Activated CD4-positive, CD25-positive, alpha-beta regulatory T cell treated with anti-CD3 and anti-CD28 coated beads, Interleukin-2, amount 50 U/mL, for 16 hours (primary cell): ENCODE measurements at places on chromosomes 12 and 14.

- no peak for DNase-seq
Measured at GRCh38 chr14:65219353-65219752, 117.0 kb upstream of the MAX start.

- DNase-seq, result no peak
Measured at GRCh38 chr12:83759906-83760305, 1073.2 kb downstream of the TMTC2 start.

GRCh38 chr14:54116972-54117371 is 160.3 kb upstream of the BMP4 start:
- no peak for DNase-seq

DNA sequence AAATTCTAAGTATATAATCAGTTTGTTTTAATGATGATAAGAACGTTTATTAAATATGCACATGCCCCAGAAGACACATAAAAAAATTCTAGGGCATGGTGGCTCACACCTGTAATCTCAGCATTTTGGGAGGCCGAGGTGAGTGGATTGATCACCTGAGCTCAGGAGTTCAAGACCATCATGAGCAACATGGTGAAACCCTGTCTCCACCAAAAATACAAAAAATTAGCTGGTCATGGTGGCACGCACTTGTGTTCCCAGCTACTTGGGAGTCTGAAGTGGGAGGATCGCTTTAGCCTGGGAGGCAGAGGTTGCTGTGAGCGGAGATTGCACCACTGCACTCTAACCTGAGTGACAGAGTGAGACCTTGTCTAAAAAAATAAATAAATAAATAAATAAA is 4.0 kb downstream of the CD69 start:
- DNase-seq, result no peak

DNA sequence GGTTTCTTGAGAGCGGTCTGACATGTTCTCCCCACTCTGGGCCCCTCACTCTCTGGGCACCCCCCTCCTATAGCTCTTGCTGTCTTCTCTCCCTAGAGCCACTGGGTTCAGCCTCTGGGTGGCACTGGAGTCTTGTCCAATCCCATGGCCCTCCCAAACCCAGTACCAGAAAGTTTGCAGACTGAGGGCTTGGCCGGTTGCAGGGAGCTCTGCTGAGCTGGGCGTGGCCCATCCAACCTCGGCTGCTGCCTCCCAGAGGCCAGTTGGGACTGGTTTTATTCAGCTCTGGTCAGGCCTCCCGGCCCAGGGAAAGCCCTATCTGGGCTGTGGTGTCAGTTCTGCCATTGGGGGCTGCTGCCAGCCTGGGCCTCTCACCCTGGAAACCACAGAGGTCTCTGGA is 37.9 kb downstream of the ISCA2 start:
- DNase-seq, result no peak

- no peak for DNase-seq
Measured at GRCh38 chr12:71730936-71731335, 23.7 kb upstream of the RAB21 start.

DNA sequence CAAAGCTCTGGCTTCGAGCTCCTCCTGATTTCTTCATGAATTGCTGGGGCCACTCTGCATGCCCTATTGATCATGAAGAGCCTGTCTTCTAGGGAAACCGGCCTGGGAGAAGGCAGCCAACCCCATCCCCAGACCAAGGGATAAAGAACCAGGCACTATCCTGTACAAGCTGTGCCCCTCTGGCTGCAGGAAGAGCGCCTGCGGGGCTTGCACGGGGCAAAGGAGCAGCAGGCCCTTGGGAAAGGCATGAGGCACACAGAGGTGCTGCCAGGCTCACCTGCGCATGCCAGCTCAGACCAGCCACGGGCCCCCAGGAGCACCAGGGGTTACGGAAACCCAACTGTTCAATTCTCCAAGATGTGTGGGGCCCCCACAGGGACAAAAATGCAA is 2.1 kb downstream of the ITPK1 start:
- DNase-seq, result no peak

GRCh38 chr14:36579001-36579555 is 3.3 kb downstream of the NKX2-8 start:
- DNase-seq, result no peak

GRCh38 chr12:29970501-29970900 is 186.8 kb upstream of the TMTC1 start:
- no peak for DNase-seq

DNA sequence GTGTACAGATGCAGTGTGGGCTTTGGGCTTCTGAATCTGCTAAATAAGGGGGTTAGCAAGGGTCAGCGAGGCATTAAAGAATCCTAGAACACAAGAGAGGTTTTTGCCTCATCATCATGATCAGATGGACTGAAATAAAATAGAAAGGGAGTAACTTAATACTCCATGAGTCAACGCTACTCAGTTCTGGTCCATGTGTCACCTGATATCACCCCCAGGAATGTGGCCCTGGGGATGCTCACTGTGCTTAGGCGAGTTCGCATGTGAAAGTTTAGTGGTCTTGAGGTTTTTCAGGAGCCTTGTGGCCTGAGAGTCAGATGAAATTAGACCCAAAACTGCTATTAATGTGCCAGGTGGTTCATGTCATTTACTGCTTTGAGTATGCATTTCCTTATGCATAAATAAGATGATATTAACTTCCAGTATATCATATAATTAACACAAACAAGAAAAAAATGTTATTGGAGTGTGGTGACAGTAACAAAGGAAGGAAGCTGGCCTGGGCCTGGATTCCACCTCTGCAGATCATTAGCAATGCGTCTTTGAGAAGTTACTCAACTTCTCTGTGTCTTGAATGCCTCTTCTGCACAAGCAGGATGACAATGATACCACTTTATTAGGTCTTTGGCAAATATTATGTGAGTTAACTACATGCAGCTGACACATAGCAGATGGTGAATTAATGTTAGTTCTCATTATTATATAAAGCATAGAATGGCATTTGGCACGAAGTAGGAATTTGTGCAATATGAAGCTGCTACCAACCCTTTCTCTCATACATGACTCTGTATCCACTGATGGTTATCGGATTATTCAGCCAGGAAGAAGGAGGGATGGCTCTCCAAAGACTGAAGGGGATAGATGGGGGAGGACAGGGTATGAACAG is 1272.6 kb downstream of the AACS start:
- DNase-seq, result no peak

GRCh38 chr12:47817272-47818006 is 2.3 kb downstream of the HDAC7 start:
- DNase-seq, result no peak

GRCh38 chr14:42513837-42514236 is 907.2 kb downstream of the LRFN5 start:
- DNase-seq, result no peak

- no peak for DNase-seq
Measured at GRCh38 chr12:52155048-52155868, 36.6 kb downstream of the KRT80 start.

DNA sequence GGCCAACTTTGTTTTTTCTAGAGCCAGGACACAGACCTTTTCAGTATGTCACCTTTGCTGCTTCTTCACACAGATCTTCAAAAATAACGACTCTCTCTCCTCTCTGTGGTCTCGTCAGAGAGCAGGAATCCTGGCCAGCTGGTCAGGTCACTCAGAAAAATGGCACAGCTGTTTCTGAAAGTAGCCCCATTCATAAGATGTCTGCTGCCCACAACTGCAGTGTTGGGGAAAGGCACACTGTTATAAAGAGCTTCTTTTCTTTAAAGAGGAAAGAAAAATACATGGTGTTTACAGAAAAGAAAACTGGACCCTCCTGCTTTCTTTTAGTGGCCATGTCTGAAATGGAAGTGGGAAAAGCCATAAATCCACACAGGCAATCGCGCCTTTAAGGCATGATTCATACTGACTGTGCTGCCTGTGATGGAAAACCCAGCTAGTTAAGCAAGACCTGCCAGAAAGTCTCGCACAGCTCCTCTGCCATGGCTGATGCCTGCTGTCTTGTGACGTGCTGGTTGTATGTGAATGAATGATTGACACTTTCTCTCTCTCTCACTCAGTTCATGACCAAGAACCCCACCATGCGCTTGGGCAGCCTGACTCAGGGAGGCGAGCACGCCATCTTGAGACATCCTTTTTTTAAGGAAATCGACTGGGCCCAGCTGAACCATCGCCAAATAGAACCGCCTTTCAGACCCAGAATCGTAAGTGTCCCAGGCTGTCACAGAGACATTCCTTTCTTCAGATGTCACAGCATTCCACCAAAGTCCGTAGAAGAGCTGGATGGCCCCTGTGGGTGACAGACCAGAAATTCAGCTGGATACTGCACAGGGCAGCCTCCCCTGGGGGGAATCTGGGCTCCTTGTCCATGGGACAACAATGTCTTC is 147.9 kb upstream of the HIF1A start:
- no peak for DNase-seq

GRCh38 chr14:32249371-32249770 is 46.3 kb upstream of the RNU6-8 start:
- no peak for DNase-seq

- no peak for DNase-seq
Measured at GRCh38 chr14:54252072-54252730, 144.6 kb upstream of the CDKN3 start.

GRCh38 chr12:92192360-92192759 is 46.7 kb upstream of the BTG1 start:
- no peak for DNase-seq

GRCh38 chr12:51405801-51406207 is 14.6 kb upstream of the GALNT6 start:
- DNase-seq, result no peak

- DNase-seq, result no peak
Measured at GRCh38 chr12:112848338-112848715, 56.8 kb downstream of the RPH3A start.

DNA sequence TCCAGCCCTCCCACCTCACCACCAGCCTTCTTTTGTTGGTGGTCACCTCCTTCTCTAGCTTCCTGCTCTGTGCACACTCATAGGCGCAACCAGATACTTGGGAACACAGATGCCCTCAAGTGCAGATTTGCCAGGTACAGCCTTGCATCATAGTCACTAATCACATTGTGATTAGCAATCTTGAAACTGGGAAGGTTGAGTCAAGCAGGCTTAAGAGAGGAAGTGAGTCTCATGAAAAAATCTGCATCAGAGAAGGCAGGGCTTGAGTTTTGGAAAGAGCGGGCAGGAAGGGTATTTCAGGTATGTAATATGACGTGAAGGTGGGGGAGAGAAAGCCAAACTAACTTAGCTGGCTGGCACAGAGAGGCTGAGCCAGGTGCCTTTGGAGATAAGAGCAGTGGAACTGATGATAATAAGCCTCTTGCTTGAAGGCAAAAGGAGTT is 2.7 kb upstream of the RABGGTA start:
- no peak for DNase-seq

- DNase-seq, result peak; percentile 71
Measured at GRCh38 chr12:14961466-14962152, at the start of gene ARHGDIB. ARHGDIB (minus strand) TSS chr12:14961601; CDS start chr12:14950712, 10,889 bp downstream.

GRCh38 chr12:24709216-24709615 is 239.7 kb downstream of the BCAT1 start:
- DNase-seq, result no peak

GRCh38 chr12:44655846-44656245 is 220.3 kb downstream of the NELL2 start:
- no peak for DNase-seq

GRCh38 chr12:124517260-124518050 is 50.0 kb downstream of the NCOR2 start:
- DNase-seq, result no peak

DNA sequence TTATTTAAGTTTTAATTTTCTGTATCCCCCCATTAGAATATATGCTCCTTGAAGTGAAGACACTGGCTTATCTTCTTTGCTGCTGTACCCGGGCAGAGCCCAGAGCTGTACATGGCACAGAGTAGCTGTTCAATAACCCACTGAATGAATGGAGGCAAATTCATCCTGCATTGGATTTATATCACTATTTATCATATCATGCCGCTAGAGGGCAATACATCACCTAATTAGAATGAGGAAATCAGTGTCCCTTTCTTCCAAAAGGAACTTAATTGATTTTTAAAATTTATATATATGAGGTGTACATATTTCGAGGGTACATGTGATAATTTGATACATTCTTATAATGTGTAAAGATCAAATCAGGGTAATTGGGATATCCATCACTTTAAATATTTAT is 89.2 kb upstream of the TMEM260 start:
- DNase-seq, result no peak

- DNase-seq, result no peak
Measured at GRCh38 chr14:59305231-59305630, 116.8 kb downstream of the DAAM1 start.

DNA sequence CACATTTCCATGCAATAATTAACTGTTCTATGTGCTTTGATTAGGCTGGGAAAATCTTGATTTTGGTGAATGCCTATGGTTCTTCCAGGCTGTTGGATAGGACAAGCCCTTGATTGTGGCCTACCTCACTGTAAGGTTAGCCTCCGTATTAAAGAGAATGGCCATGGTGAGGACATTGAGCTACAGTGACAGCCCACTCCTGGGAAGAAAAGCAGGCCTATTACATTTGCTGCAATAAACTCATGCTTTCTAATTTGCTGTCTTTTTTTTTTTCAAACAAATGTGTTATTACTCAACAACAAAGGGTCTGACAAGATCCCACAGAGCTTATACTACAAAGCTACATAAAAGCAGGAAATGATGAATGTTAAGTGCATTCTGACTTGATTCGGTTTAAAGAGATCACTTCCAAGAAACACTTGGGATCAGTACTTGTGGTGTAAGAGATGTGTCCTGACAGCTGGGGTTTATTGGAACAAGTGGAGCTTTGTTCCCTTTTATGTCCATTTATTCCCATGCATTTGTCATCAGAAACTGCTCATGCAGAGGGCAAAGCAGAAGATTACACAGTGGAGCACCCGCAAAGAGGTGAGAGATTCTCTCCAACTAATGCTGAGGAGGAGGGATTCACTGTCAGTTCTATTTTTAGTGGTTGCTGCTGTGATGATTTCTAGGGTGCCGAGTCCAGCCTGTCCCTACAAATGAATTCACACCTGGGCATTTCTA is 29.1 kb upstream of the KCNK10 start:
- no peak for DNase-seq

GRCh38 chr12:125381373-125381772 is 316.1 kb downstream of the AACS start:
- DNase-seq, result no peak

DNA sequence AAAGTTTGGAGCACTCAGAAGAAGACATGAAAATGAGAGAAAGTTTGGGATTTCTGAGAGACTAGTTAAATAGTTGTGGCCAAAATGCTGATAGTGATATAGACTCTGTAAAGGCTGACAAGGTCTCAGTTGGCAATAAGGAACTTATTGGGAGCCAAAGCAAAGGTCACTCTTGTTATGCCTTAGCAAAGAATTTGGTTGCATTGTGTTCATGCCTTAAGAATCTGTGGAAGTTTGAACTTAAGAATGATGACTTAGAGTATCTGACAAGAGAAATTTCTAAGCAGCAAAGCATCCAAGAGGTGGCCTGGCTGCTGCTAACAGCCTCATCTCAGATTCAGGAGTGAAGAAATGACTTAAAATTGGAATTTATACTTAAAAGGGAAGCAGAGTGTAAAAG is 113.8 kb downstream of the PIK3C2G start:
- no peak for DNase-seq

- DNase-seq, result no peak
Measured at GRCh38 chr12:119229205-119229604, 50.5 kb downstream of the HSPB8 start.

GRCh38 chr14:47365233-47365632 is 310.2 kb downstream of the MDGA2 start:
- DNase-seq, result no peak
